ENCODE measurements at places on chromosomes 3 and 15.
A peak's percentile ranks its signal among the peaks of the same experiment; 100 is the strongest.

DNA sequence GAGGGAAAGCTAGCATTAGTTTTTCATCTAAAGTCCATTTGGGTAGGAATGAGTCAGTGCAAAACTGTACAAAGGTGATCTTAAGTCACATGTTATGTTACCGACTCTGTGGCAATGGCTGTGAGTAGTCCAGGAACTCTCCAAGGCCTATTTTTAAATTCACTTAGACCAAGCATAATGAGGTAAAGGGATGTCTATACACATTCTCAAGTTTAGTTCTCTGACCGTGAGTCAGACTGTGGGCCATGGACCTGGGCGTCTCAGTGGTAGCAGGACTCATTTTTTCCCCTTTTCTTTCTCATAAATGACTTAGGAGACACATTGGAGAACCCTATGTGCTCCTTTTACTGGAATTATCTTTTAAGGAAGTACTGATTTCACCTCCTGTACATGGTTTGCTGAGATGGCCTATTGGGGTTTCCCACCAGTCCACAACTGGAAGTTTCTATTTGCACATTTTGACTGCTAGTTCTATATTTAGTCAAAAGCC lies 488.7 kb upstream of the TPRG1 start:
- peak; percentile 80 for DNase-seq

- DNase-seq = no peak
Observed at GRCh38 chr3:49470714-49471420, 800 bp downstream of the DAG1 start.

DNA sequence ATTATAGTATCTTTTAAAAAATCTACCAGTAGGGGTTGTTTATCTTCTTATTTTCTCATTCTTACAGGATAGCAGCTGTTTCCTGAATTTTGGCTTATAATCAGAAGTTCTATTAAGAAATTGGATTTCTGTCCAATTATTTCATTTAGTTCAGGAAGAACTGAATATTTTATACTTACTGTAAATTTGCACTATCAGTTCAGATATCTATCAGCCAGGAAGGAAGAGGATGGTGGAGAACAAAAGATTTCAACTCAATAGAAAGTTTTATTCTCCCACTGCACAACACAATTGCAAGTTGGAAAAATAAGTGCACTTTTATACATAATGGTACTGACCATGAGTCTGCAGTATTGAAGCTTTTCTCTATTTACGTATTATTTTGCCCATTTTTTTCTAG lies 400.9 kb downstream of the PLOD2 start:
- no peak for DNase-seq

DNA sequence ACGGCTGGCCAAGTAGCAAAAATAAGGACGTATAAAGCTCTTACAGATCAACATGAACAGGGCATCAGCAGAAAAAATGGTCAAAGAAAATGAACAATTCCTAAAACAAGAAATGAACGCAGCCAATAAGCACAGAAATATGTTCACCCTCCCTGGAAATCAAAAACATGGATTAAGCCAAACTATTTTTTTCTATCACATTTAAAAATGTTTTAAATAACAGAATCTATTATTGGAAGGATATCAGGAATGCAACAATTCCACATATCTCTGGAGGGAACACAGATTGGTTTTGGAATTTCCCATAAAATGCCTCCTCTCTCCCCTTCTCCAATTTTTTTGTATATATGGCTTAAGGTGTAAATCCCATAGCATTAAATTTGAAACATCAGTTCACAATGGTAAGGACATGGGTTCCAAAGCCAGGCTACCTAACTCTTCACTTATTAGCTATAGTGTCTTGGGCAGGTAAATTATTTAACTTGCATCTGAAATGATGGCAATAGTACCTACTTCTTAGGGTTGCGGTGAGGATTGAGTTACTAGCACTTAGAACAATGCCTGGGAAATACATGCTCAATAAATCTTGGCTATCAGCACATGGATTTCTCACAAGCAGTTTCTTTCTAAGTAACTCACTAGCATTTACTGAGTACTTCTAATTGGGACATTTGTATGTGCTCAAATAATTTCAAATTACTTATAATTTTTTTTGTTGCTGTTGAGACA lies 10.1 kb downstream of the UACA start:
- no peak for DNase-seq

- no peak for DNase-seq
Observed at GRCh38 chr3:132405609-132406299, 11.5 kb upstream of the DNAJC13 start.

DNA sequence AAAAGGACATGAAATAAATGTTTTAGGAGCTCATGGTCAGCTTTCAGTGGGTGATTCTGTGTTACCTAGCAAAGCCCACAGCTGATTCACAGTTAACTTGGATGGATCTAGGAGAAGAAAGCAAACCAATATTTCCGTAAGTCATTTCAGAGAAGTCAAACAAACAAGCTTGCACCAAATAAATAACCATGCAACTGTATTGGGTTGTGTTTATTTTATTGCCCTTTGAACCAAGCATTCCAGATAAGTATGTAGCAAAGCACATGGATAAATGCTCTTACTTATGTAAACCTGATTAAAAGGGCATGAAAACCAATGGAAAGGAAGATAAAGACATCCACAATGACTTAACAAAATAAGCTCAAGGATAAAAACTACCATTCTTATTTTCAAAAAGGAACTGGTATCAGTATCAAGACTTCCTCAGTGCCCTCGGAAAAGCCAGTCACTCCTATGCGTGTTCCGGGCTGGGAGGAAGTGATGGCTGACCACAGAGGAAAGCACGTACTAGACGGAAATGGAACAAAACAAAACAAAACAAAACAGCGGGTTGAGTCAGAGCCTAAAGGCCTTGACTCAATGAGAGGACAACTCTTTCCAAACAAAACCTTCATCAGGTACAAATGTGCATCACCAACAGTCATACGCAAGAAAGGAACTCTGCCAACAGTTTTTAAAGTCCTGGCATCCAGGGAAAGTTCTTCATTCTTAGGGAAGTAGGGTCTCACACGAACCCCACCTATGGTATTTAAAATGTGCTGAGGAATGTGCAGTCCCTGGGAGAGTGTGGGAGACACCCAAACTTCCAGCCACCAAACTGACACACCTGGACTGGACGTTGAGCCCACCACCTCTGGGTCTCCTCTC lies 103.3 kb downstream of the SNRK start:
- peak; percentile 73 for DNase-seq
